ENCODE measurements at places on chromosomes 3 and 15.

- no peak for DNase-seq
These were observed 4.5 kb upstream of the MNS1 start for GRCh38 chr15:56469483-56469882.

DNA sequence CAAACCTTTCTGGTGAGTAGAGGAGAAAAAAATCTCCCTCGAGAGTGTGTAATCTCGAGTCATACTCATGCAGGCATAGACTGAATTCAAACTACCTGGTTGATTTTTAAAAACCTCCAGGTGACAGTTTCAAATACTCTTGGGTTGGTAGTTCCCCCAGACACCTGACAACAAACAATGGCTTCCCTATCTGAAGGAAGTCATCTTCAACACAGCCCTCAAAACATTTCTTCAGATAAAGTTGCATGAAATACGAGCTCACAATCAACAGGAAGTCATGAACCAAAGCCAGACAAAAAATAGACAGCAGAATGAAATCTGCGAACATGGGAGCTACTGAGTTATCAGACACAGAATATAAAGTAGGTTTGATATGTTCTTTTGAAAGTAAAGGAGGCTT is 112.8 kb downstream of the ST8SIA2 start:
- no peak for DNase-seq

DNA sequence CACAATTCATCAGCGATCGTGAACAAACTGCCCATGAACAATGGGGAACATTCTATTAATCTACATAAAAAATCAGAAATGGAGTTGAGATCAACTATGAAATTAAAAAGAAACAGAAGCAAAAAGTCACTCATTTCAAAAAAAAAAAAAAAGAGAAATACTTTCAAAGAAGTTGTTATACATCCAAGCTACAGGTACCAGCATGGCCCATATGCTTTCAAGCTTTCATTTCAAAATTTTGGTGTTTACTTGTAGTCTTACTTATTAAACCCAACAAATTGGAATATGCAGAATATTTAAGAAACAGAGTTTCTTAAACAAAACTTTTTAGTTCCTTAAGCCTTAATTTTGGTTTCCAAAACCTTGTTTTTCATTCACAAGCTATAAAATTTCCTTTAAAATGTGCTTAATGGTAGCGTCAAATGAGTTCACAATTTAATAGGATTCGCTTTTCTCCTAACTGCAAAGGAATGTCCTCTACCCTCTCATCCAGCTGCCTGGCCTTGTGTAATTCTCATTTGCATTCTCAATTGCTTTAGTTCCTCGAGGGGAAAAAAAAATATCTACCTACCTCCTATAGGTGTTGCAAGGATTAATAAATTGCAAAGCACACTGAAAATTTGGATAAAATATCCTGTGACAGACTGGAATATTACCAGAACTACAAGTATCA is 565.2 kb downstream of the ROBO1 start:
- DNase-seq, result no peak

DNA sequence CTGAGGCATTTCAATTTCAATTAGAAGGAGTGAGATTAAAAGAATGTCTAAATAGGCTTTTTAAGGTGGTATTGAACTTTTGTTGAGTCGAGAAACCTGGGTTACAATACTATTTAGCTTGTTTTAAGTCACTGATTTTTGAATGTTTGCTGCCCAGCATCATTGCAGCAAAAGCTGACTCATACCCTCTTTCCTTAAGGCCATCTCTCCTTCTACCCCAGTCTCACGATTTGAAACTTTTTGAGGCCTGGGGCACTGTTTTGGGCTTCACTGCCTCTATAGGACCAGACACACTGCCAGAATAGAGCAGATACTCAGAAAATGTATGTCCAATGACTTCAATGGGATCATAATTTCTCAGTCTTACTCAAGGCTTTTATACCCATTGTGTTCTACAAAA is 319.6 kb upstream of the TGFBR2 start:
- no peak for DNase-seq

GRCh38 chr15:47750740-47751262 is 33.5 kb downstream of the SEMA6D start:
- no peak for DNase-seq

GRCh38 chr3:115040673-115041286 is 106.3 kb downstream of the ZBTB20 start:
- DNase-seq, result no peak

DNA sequence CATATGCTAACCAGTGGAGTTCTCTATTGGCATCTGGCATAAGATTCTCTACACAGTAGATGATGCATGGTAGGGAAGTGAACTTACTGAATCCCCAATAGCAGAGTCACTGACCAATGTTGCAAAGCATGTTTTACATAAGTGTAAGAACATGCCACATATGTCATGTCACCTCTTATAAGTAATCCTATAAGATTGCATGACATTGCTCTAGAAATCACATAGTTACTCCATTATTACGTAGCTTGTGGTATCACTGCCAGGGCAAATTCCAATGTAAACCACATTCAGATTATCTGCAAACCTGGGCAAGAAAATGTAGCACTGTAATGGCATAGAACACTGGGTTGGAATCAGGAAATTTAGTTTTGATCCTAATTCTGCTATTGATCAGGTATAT is 198.2 kb upstream of the UMPS start:
- DNase-seq, result no peak

DNA sequence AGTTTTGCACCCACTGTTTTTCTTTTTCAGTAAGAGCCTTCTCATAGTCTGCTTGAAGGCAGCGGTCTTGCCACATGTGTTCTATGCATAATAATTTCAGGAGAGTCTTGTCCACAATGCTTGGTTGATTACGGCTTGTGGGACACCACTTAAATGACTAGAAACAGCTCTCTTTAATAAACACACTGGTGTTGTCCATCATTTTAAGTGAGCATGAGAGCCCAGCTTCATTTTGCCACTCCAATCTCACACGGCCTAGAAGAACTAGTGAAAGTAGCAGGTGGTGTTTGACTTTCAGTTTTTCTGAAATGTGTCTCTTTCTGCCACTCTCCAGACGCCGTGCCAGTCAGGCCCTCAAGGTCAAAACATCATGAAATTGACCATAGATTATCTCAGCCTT is 292.1 kb downstream of the LPP start:
- DNase-seq, result no peak

- DNase-seq, result no peak
These were observed 41.4 kb downstream of the SCAPER start for GRCh38 chr15:76863693-76864092.
